ENCODE measurements at places on chromosomes 1 and 21.
A peak's percentile ranks its signal among the peaks of the same experiment; 100 is the strongest.

- DNase-seq = no peak
These were observed 3.7 kb upstream of the CCN1 start for GRCh38 chr1:85576642-85577418.

- no peak for DNase-seq
These were observed 869 bp downstream of the KCNA3 start for GRCh38 chr1:110673805-110674336.

DNA sequence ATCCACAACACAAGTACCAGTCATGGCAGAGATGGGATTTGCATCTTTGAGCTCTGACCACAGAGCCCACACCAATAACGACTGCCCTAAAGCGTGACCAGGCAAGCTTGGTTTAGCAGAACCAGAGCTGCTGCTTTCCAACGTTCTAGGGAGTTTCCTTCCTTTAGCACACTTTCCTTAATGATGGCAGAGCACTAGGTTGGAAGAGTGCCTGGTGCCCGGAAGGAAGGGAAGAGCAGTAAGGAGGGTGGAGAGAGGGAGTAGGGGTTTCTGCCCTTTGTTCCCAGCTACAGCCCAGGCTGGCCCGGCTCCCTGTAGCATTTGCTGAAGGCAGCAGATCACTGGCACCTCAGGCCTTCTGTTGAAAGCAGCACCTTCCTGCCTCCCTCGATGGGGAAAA lies 6.1 kb upstream of the EVA1C start:
- DNase-seq = no peak

- DNase-seq = no peak
These were observed 18.6 kb downstream of the FAM151A start for GRCh38 chr1:54604572-54605370.

DNA sequence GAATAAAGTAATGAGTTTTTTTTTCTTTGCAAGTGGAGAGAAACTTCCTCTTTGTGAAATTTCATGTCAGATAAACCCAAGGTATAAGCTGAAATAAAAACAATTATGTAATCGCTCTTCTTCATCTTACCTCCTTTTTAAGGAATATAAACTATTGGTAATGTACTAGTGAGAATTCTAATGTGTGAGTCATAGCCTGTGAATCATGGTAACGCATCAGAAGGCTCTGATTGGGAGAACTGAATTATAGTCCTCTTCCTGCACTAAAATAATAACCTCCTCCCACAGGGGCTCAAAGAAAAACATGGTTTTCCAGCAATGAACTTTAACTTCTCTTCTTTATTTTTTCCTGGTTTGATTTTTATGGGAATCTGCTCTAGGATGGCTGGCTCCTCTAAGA lies 57.1 kb upstream of the COX20 start:
- DNase-seq = peak; percentile 38

DNA sequence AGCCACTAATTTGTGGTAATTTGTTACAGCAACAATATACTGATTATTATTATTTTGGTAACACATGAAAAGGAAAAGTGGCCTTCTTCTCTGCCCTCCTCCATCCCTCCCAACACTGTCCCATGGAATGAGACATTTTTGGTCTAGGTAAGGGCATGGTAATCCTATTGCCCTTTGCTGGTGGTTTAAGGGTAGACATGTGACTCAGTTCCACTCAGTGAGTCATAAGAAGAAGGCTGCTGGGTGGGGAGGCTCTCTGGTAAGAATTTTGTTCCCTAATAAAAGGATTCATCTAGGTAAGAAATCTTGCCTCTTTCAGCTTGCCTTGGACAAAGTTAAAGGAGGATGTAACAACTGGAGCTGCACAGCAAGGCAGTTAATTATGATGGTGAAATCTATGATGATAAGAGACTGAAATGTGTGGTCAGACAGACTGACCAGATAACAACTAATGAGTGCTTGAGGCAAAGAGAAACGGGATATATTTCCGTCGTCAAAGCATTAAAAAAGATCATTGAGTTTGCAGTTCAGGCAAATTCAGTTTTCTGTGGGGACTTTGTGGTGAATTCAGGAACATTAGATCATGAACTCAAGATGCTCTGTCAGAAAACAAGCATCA lies 232.0 kb upstream of the KCNK2 start:
- DNase-seq = no peak

DNA sequence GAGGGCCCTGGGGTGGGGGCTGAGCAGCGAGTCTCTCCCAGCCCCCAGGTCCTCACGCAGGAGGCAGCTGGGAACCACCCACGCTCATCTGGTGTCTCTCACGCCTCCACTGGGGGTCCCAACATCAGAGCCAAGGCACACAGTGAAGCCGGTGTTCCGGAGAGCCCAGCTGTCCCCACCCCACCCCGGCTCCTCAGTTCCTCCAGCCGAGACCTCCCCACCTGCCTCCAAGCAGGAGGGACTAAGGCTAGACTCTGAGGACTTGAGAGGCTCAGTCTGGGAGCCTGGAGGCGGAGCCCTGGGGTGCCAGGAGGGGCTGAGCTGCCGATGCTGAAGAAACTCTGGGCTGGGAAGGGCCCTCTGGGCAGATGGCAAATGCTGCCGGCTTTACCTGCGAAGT lies 1.6 kb upstream of the HPCA start:
- no peak for DNase-seq

DNA sequence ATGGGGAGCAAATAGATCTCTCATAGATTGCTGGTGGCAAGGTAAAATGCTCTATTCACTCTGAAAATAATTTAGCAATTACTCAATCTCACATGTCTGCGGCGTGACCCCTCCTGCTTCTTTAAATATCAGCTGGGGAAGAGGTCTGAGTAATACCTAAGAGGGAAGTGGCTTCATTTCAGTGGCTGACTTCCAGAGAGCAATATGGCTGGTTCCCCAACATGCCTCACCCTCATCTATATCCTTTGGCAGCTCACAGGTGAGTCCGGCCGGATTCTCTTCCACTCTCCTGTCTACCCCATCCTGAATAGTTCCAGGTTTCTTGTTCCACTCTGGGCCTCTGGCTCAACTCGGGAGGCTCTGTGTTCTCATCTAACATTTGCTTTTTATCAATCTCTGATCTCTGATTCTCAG lies at the start of gene SLAMF7:
SLAMF7 (plus strand) TSS at position 150 of the 414 bp plus-strand sequence; CDS start at position 205, 55 bp downstream.
- no peak for DNase-seq

GRCh38 chr1:155166471-155167165 lies 6.5 kb downstream of the KRTCAP2 start:
- DNase-seq = no peak
